NCI-H2081 treated with DMSO at 0.1 percent for 48 hours (cell line): ENCODE measurements at places on chromosomes 12 and 14.

DNA sequence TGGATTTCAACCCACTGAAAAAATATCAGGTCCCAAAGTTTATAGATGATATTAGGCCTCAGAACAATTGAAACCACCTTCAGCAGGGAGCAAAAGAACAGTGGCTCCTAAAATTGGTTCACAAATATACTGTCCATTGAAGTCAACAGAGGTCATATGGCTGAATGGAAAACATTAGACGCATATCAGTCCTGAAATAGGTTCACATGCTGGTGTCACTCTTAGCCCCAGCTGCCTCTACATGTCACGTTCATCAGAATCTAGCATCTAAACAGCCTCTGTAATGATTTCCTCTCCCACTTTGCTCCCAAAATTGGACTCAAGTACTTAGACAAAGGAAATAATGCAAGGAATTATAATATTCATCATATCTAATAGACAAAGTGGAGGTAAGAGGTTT lies 8.7 kb downstream of the FLRT2 start:
- no peak for DNase-seq

GRCh38 chr14:68711561-68712309 lies 81.1 kb downstream of the ZFP36L1 start:
- DNase-seq, result no peak

DNA sequence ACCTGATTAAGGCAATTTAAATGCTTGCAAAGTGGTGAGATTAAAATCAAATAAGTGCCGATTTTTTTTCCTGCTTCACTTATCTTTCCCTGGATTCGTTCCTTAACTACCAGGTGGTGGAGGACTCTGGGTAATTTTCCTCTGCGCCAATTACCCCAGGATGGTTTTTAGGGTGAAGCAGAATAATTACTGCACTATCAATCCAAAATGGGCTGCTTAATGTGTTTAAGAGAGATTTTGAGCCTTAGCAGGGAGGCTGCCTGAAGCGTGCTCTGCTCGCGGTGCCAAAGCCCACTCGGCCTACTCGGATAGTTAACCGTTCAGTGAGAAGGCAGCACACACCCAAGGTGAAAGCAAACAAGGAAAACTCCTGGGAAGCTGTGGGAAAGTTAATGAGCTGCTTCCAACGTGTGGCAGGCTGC lies 274.9 kb upstream of the LMO3 start:
- DNase-seq, result peak; percentile 96

DNA sequence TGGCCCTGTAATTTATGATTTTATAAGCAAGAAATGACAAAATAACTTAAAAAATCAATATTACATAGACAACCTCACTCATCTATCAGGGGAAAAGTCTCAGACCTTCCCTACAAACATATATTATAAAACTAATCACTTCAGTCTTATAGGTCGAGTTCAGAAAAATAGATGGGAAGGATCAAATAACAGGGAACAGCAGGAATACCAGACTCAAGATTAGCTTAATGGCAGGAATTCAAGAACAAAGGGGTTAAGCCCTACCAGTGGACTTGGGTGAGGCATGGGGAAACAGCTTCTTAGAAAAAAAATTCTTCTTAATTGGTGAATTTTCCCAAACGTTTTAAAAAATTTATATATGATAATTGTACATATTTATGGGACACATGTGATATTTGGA lies 51.6 kb upstream of the CRY1 start:
- DNase-seq, result no peak

DNA sequence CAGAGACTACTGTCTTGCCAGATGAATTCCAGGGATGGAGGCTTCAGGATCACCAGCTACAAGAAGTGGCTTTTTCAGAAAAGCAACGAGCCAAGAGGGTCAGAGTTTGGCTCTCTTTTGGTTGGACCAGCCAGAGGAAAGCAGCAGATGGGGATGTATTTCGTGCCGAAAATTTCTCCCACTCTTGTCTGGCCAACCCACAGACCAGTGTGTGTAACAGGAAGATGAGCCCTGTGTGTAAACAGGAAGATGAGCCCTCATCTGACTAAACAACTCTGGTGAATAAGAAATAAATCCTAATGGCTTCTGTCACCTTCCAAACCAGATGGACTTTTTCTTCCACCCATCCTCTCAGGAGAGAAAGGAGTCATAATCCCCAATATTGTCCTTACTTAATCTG lies 13.1 kb downstream of the GPR68 start:
- no peak for DNase-seq

- no peak for DNase-seq
Observed at GRCh38 chr14:99138999-99139865, 132.8 kb downstream of the BCL11B start.

- DNase-seq, result no peak
Observed at GRCh38 chr12:112950701-112951100, 12.4 kb downstream of the OAS3 start.

GRCh38 chr12:131065801-131066200 lies 112.1 kb downstream of the ADGRD1 start:
- no peak for DNase-seq

DNA sequence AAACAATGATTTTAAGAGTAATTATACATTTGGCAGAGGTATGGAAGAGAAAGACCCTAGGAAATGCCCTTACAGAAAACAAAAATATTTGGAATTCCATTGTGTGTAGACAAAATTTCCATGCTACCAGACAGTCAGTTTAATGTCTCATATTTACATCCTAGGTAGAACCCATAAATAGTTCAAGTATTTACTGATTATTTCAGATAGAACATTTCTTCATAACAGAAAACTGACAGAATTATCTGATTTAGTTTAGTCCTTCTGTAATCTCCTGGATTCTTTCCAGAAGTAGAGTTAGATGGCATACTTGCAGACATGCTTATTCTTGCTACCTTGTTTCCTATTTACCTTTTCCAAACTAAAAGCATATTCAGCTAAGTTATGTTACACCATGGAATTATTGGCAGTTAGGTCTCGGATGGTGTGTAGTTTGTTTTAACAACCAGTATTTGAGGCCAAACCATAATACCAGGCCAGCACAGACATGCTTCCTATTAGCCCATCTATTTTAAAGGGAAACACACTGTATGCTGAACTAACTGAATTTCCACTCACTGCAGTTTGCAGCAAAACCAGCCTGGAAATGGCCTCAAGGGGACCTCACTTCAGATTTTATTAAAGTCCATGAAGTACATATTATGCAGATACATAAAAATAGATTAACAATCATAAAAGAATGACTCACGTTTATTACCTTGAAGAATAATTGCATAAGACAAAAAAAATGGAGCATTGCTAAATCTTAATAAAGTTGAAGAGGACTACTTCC lies 126.6 kb upstream of the LRIG3 start:
- DNase-seq, result no peak
